ENCODE measurements at places on chromosomes 13 and 19.

- DNase-seq = peak; percentile 62
Measured at GRCh38 chr19:7871437-7872305, 2.5 kb downstream of the PRR36 start.

- DNase-seq = no peak
Measured at GRCh38 chr19:21462540-21462939, 42.9 kb upstream of the ZNF429 start.

GRCh38 chr13:31092646-31093045 is 69.1 kb downstream of the HSPH1 start:
- no peak for DNase-seq

DNA sequence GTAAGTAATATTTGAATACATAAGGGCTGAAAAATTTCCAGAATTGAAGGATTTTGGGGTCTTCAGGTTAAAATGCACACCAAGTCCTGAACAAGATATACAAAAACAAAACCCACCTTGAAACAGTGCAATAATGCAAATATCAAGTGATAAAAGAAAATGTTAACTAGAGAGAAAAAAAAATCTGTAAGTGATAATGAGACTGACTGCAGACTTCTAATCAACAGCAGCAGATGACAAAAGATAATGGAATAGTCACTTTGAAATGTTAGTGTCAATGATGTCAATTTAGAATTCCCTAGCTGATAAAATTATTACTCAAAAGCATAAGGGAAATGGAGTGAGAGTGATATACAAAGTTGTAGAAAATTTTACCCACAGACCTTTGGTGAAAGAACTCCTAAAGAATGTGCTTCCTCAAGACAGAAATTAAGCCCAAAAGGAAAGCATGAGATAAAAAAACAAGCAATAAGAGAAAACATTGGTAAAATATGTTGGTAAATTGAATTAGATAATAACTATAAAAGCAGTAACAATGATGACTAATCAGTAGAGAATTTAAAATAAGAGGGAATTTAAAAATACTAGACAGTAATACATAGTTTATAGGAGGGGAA is 12.4 kb upstream of the DGKH start:
- no peak for DNase-seq

GRCh38 chr19:18069383-18069782 is 17.4 kb downstream of the IL12RB1 start:
- no peak for DNase-seq

DNA sequence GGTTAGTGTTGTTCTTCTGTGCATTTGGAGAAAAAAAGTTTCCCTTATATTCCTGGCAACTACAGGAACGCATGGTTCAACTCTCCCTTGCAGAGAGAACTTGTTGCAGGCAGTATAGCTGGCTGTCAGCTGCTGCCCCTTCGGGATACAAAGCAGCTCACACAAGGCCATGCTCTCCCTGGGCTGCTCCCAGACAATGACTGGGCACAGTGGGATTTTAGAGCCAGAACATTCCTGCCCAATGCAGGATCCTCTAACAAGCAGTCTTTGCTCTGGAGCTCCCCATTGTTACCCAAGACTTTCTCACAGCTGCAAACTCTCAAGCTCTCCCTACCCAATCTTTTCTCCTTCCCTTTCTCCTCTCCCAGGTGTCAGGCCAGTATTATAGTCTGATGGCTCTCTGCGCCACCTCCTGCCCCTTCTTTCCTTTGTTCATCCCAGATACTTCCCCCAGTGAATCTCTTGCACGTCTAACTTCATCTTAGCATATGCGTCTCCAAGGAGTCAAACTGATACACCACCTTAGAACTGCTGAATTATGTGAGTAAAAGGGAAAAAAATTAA is 27.5 kb upstream of the SERPINE3 start:
- DNase-seq = no peak

DNA sequence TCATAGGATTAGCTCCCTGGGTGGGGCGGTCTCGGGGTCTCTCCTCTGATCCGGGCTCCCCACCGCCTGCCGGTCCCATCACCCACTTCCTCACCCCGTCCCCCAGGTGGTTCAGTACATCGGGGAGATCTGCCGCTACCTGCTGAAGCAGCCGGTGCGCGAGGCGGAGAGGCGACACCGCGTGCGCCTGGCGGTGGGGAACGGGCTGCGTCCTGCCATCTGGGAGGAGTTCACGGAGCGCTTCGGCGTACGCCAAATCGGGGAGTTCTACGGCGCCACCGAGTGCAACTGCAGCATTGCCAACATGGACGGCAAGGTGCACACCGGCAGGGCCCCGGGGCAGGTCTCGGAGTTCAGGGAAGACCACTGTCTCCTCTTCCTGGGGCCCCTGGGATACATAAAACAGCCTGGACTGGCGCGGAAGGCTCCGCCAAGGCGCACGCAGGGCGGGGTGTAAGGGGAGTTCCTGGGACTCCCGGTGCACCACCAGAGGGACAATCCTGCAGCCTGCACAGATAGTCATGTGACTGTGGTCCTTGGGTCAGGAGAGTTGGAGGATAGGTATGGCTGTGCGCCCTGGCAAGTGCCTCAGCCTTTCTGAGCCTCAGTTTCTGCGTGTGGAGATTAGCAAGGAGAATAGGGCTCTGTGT is 14.2 kb upstream of the PGLS start:
- no peak for DNase-seq

- DNase-seq = no peak
Measured at GRCh38 chr13:98480915-98481877, 95.7 kb downstream of the STK24 start.

DNA sequence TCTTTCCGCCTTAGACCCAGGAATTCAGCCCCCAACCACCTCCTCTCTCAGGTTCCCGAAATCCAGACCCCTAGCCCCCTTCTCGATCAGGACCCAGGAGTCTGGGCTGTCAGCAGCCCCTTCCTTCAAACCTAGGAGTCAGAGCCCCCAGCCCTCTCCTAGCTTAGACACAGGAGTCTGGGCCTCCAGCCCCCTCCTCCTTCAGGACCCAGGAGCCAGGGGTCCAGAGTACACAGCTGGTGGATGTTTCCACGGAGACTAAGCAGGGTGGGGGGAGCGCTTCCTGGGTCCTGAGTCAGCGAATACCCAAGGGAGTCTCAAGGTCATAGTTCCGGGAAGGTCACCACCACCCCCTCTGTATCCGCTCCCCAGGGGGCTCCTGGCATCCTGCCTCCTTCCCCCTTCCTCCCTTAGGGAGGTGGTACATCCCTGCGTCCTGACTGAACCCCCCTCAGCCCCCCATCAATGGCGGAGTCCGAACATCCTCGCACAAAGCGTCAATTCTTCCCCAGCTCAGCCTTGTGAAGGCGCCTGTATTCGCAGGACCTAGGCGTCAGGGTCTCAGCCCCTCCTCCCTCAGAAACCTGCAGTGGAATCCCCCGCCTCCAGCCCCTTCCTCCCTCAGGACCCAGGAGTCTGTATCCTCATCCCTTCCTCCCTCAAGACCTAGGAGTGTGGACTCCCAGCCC is 4.6 kb downstream of the CADM4 start:
- no peak for DNase-seq

DNA sequence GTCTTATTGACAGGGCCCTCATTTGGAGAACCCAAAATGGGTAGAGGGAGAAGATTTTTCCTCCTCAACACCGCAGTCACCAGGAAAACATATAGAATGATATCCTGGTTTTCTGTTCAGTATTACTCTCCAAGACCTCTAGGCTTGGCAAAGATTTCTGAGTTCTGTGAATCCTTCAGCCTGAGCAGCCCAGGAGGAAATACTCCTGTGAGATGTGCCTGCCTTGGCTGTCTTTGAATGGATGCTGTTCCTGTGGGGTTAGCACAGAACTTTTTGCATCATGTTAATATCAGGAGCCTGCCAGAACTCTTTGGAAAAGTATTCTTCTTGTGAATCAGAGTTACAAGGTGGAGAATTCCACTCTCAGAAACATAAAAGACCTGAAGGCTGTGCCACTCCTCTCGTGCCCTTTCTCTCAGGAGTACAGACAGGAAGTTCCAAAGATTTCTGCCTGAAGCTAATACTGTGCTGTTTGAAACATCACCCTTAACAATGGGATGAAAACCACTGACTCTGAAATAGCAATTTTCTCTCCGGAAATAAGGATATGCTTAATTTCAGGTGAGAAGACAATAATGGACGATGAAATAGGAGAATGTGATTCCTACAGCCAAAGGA is 520.1 kb upstream of the NBEA start:
- no peak for DNase-seq

- DNase-seq = no peak
Measured at GRCh38 chr19:29876414-29876813, 64.6 kb downstream of the CCNE1 start.

DNA sequence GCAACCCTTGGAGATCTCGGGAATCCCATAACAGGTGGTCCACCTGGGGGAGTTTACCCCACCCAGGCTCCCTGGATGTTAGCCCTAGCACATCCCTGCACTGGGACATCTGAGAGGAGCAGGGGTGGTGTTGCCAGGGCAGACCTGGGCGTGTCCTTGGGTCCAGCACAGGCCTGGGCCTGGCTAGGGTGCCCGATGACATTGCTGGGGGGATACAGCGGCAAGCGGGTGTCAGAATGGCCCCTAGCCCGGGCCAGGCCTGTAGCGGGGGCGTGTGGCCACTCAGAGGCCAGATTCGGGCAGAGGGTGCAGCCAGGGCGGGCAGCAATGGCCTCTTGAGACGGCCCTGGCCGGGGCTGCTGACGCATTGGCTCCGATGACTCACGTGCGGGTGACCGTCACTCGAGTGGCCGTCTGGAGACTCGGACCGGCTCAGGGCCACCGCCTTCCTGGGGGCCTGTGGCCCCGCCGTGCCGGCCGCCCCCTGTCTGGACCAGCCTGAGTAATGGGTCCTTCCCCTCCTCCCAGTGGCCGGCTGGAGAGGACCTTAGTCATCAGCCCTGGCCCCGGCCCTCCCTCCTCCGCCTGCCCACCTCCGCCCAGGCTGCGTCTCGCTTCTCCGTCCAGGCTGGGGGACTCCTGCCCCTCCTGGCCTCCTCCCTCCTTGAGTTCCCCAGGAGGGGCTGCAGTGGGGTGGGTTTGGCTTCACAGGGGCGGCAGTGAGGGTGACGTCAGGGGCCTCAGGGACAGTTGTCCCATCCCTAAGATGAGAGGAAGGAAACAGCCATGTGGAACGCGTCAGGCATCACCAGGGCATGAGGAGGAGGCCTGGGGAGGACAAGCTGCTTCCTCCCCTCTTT is 23.2 kb upstream of the CRTC1 start:
- DNase-seq = no peak

- peak; percentile 75 for DNase-seq
Measured at GRCh38 chr19:16327911-16328823, 3.5 kb downstream of the KLF2 start.

GRCh38 chr19:14505488-14506239 is 9.7 kb upstream of the GIPC1 start:
- DNase-seq = peak; percentile 50

- DNase-seq = no peak
Measured at GRCh38 chr19:7130043-7130442, 60.5 kb downstream of the ZNF557 start.

- DNase-seq = no peak
Measured at GRCh38 chr19:18262917-18263316, 11.3 kb downstream of the IQCN start.

DNA sequence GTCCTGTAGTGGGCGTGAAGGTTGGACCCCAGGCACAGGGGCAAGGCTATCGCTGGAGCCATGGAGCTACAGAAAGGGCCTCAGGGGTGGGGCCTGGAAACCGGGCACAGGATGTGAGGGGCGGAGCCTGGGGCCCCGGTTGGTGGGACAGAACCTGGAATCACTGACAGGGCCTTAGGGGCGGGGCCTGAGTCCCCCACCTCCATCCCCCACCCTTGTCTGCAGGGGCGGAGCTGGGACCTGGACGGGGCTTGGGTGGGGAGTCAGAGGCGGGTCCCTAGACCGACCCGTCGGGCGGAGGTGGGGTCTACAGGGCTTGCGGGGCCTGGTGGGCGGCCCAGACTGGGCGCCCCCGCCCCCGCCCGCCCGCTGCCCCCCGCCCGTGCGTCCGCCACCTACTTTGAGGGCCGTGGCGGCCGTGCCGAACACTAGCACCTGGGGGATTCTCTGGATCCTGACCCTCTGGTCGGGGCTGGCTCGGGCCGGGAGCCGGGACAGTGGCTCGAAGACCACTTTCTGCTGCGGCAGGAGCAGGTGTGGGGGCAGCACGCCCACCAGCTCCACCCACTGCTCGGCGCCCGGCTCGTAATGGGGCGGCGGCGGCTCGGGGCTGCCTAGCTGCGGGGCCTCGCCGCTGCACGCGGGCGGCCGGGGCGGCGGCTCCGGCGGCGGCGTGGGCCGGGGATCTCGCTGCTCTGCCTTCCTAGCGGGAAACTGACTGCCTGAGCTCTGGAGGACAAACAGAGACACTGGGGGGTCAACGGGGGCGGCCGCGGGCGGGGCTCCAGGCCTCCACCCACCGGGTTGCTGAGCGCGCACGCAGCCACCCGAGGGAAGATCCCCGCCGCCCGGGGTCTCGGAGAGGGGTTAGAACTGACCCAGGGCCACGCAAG is 26.3 kb downstream of the DCAF15 start:
- no peak for DNase-seq

- DNase-seq = no peak
Measured at GRCh38 chr13:22108979-22109378, 438.1 kb downstream of the FGF9 start.

GRCh38 chr13:80871481-80871880 is 530.6 kb upstream of the SPRY2 start:
- no peak for DNase-seq

- no peak for DNase-seq
Measured at GRCh38 chr13:24161010-24161775, 673 bp downstream of the SPATA13 start.

GRCh38 chr13:32206097-32206740 is 108.9 kb downstream of the ZAR1L start:
- DNase-seq = no peak

DNA sequence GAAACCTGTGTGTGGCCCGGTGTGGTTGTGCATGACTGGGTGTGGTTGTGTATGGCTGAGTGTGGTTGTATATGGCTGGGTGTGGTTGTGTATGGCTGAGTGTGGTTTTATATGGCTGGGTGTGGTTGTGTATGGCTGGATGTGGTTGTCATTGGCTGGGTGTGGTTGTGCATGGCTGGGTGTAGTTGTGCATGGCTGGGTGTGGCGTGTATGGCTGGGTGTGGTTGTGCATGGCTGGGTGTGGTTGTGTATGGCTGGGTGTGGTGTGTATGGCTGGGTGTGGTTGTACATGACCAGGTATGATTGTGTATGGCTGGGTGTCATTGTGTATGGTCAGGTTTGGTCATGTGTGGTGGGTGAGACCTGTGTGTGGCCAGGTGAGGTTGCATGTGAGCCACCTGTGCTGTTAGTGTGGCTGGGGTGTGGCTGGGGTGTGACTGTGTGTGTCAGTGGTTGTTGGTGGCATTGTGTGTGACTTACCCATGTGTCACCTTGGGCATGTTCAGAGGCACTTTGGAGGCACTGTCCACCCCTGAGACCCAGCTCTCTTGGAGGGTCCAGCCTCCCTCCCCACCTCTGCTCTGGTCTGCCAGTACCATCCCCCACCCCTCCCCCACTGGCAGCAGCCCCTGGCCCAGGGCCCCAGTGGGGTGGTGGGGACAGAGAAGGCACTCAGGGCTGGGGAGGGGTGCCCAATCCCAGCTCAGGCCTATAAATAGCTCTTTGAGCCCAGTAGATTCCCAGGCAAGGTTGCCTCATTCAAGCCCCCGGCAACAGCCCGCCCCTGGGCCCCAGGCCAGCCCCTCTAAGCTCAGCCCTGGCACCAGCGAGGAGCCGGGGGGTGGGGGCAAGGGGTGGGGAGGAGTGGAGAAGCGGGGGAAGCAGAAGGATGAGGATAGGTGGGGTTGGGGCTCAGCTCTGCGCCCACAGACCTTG is 3.9 kb upstream of the NCAN start:
- DNase-seq = no peak
